NB4 (cell line): ENCODE measurements at places on chromosomes 2 and 18.

DNA sequence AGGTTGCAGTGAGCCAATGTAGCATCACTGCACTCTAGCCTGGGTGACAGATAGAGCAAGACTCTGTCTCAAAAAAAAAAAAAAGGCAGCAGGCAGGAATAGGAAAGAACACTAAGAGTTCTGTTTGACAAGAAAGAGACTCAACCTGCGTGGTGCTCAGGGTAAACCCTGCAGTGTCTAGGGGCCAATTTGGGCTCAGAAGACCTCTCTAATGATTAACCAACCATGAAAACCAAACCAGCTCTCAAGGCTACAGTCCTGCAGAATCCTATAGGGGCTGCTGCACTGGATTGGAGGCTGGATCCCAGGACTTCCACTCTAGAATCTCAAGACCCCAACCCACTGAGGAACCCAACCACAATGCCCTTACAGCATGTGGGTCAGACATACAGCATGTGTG is 2.4 kb downstream of the TRABD2A start:
- no peak for DNase-seq

- DNase-seq: no peak
Observed at GRCh38 chr2:191434072-191434471, 188.9 kb downstream of the MYO1B start.

DNA sequence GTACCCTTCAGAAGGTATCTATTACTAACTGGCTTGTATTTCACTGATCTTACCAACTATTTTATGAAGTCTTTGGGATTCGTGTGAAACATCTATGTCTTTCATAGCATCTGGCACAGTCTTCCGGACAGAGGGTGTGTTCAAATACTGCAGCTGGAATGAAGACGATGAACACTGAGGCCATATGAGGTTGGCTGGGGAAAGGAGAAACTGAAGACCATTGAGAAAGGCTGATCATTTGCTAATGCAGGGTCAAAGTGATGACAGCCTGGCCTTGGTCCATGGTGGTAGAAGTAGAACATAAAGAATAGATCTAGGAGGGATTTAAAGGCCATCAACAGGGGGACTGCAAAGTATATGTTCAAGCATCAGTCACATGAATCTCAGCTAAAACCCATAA is 132.7 kb downstream of the CCBE1 start:
- DNase-seq: no peak

- no peak for DNase-seq
Observed at GRCh38 chr2:189221811-189222467, 42.4 kb upstream of the COL5A2 start.

GRCh38 chr2:227460833-227461232 is 11.1 kb upstream of the AGFG1 start:
- DNase-seq: no peak
